ENCODE measurements at places on chromosomes 3 and 15.
A peak's percentile ranks its signal among the peaks of the same experiment; 100 is the strongest.

DNA sequence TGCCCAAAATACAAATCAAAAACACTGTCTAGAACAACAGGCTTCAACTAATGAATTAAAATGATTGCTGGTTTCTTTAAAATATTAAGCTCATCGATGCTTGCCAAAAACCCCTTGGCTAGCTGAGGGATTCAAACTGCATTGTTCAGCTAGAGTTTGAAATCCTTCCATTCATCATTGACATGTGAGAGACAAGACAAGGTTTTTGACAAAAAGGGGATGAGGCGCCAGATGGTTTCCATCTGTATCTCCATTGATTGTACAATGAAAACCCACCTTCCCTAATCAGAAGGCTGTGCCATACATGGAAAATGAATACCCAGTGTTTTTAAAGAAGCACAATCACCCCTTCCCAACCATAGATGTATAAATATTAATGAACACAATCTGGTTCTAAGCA lies 67.8 kb downstream of the THRB start:
- DNase-seq, result no peak

- no peak for DNase-seq
These were observed 42.1 kb upstream of the RARB start for GRCh38 chr3:25385807-25386460.

DNA sequence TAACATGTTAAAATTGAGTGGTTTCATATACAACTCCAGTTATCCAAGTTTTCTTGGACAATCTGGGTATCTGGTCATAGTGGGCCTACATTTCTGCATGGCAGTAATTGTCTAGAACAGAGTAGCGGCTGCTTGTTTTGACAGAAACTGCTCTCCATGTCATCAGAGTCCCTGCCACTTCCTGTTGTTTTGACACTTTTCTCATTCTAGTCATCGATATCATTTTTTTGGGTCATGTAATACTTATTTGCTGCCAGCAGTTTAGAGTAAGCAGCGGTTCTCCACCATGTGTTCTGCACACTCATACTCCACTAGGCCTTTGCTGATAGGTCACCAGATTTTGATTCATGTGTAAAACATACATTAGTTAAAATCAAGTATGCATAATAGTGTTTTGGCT lies 81.5 kb downstream of the SLC25A26 start:
- no peak for DNase-seq

DNA sequence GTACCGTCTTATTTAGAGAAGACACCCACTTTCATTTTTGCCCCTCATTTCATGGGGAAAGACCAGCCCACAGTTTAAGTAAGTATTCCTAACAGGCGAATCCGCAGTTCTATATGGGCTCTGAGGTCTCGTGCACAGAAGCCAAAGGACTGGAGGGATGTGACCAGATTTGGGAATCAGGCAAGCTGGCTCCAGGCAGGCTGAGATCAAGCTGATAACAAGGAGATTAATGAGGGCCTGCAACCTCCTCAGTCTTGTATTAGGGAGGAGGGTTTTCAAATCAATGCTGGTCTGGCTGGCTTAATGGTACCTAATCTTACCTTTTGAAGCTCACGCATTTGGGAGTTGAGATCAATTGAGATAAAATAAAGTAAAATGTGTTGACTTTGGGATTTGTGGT lies 15.3 kb downstream of the ST8SIA2 start:
- no peak for DNase-seq

DNA sequence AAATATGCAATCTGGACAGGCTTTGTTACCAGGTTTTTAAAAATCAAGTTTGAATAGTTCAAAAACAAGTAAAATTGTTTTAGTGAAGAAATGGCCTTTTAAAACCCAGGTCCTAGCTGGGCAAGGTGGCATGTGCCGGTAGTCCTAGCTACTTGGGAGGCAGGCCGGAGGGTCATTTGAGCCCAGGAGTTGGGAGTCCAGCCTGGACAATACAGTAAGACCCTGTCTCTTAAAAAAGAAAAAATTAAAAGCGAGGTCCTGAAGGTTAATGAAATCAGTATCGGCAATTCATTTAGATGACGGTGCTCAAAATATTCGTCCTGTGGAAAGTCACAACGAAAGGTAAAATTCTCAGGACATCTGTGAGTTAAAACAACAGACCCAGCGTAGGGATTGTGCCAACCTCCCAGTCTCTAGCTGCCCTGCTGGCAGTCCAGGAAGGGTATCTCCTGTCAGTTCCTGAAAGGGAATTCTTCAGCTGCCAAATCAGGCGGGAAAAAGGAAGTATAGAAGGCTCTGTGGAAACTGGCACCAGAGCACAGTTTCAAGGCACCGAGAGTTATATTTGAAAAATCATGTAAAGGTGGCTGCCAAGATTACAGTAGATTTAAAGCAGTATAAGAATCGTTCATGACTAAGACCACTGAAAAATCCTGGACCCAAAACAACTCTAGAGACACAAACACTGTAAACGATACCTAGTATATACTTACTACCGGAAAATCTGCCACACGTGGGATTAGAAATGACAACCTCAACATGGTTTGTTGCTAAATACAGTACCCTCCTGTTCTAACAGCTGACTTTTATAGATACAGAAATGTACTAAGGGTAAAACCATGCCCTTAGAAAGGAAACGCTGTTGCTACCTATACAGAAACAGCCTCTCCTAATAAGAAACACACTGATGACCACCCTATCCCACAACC lies 1.2 kb upstream of the ABHD17C start:
- peak; percentile 50 for DNase-seq

DNA sequence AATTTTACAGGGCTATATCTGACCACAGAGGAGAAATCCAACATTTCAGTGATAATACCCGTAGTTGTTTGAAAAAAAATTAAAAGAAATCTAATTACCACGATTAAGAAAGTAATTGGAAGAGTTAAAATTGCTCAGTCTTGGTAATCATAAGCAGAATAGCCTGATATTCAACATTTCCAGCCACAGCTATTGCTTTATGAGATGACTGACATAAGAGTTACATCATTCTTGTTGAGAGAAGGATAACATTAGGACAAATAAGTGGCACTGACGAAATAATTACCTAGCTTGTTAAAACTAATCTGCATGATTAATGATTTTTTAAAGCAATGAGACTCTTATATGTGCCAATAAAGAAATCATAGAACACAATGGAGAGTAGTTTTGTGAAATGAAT lies 825.0 kb upstream of the GBE1 start:
- no peak for DNase-seq

GRCh38 chr3:126765187-126766069 lies 61.4 kb downstream of the CHCHD6 start:
- DNase-seq, result no peak

Measured in NCI-H1694 treated with DMSO at 0.1 percent for 48 hours (cell line).